ENCODE measurements at places on chromosomes 6 and 20.

DNA sequence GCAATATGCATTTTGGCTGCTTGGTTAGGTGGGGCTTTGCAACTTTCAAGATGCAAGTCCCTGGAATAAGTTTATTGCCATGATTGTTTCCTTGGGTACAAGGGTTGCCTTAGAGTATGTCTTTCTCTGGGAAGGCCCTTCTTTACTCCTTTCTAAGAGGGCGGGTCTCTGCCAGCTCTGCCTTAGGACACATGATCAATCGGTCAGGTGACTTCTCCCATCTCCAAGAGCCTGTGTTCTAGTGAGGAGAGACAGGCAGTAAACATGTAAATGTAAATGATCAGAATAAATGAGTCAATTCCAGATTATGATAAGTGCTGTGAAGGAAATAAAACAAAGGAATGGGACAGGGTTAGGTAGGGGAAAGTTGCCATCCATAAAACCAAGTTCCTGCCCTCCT is 43.2 kb upstream of the BCAS1 start:
- DNase-seq: no peak

DNA sequence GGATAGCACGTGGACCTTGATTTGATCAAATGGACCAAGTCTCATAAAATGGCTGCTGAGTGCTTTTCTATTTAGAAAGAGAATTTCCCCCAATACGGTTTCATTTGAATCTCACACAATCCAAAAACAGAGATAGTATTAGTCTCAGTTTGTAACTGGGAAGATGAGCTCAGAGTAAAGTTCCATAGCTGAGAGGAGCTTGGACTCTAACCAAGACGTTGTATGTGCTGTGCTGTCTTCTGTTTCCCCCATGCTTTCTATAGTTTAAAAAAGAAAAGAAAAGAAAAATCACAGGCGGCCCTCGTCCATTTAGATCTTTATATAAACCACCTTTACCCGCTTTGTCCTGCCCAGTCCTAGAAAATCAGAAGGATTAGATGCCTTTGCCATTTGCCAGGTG is 58.1 kb downstream of the AKAP12 start:
- DNase-seq: no peak

GRCh38 chr6:137660296-137660731 is 166.1 kb upstream of the OLIG3 start:
- no peak for DNase-seq

- DNase-seq: no peak
Measured at GRCh38 chr6:84581494-84582259, 182.7 kb downstream of the TBX18 start.

GRCh38 chr20:50281831-50282591 is 91.4 kb downstream of the CEBPB start:
- no peak for DNase-seq

DNA sequence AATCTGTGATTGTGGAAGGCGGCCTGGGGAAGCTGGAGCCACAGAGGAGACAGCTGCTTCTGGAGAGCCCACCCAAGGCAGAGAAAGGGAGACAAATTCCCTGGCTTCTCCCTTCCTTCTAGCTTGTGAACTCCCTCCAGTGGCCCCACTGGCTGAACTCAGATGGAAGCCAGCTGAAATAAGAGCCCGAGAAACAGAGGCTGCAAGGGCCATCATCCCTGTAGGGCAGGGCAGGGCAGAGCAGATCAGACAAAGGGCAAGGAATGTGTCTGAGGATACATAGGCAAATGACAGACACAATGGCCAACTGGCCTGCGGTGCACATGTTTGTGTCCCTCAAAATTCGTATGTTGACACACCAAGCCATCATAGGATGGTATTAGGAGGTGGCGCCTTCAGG is 25.3 kb downstream of the MDFI start:
- no peak for DNase-seq

Data from GM18507 (cell line).